ENCODE measurements at places on chromosomes 5 and 9. TPM values are rescaled to one million over a fixed set of nuclear protein-coding genes. Genes with fewer than 3 reads are reported as not detected.

The FOXD4L3 gene
- polyA plus RNA-seq = not detected

The ACSL6 gene
- polyA plus RNA-seq = 0.42 TPM

The ENHO gene
- 1.8 TPM for polyA plus RNA-seq

The RNF180 gene
- 5.6 TPM for polyA plus RNA-seq

The ASS1 gene
- 115 TPM for polyA plus RNA-seq

The PCDHGC4 gene
- 0.23 TPM for polyA plus RNA-seq

The PTPRD gene
- 7.3 TPM for polyA plus RNA-seq

The USP20 gene
- polyA plus RNA-seq = 38.7 TPM

The GRXCR2 gene
- not detected for polyA plus RNA-seq

The ZBED3 gene
- polyA plus RNA-seq = 4.8 TPM

The FBN2 gene
- 0.62 TPM for polyA plus RNA-seq

DNA sequence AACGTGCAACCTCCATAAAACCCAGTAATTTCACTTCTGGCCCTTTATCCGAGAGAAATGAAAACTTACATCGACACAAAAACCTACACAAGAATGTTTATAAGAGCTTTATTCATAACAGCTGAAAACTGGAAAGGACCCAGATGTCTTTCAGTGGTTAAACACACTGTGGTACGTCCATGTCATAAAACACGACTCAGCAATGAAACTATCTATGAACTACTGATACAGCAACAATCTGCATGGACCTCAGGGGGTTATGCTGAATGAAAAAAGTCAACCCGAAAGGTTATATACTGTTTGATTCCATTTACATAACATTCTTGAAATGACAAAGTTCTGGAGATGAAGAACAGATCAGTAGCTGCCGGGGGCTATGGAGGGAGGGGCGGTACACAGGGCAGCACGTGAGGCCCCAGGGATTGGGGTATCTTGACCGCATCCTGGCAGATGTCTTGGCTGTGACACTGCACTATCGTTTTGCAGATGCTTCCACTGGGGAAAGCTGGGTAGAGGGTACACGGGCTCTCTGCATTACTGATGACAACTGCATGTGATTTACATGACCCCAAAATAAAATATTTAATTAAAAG lies 4.1 kb downstream of the CCDC127 start:
- DNase-seq = no peak

DNA sequence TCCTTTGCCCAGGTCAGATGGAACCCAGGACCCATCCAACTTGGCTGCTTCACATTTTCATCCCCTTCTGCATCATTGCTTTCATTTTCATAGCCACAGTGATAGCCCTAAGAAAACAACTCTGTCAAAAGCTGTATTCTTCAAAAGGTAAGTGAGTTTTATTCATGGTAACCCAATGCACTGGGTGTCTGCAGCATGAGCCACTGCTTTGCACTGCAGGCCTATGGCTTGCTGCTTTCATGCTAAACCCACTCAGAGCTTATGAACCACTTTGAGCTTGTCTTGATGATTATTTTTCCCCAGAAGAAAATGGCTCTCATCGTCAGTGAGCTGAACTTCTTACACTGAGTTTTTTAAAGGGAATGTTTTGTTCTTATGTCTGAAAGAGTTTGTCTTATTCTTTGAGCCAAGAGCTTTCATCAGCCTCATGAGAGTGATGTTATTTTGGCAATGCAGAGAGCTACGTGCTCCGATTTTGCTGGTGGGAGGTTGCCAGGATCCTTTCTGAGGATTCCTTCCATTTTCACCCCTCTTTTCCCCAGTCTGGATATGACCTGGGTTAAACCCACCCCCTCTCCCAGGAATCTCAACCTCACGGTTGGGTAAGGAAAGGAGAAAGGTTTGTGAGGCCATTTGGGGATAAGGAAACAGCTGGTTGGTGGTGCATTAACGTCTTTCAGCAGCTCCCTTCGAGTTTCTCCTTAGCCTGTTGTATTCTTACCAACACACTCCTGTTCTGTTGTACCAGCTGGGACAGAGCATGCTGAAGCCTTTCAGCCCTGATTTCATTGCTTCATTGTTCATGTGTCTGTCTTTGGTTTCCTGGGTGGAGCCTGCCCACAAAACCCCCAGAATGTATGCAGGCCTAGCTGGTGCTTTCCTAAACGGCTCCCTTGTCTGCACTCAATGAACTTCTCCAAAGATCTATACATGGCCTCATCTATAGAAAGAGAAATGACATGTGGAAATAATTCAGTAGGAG lies 47.6 kb downstream of the PDCD1LG2 start:
- DNase-seq = peak; percentile 70

DNA sequence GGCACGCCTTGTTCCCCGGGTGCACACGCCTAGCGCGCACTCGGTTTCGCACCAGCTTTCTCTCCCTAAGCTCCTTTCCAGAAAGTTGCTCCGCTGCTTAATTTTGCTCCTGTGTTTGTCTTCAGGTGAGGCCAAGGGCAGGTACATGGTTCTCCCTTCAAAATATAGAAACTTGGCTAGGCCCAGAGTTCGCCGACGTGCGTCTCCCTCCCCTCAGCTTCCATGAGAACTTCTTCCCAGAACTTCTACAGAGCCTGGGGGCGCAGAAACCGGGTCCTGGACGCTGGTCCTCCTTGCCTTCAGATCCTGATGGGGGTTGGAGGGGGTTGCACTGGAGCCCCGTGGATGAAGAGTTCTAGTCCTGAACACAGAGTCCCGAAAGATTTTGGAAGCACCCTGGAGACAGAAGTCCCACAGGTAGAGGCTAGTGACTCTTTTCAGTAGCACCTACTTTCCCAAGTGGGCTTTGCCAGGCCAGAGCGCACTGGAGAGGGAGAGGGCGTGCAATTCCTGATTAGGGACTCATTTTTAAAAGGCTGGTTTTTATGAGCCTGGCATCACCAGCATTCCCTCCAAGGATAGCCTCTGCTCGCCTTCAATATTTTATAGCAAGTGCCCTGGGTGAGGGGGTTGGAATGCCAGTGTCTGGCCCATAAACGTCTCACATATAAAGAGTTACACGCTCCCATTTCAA lies 128.4 kb downstream of the TMEM174 start:
- DNase-seq = no peak

DNA sequence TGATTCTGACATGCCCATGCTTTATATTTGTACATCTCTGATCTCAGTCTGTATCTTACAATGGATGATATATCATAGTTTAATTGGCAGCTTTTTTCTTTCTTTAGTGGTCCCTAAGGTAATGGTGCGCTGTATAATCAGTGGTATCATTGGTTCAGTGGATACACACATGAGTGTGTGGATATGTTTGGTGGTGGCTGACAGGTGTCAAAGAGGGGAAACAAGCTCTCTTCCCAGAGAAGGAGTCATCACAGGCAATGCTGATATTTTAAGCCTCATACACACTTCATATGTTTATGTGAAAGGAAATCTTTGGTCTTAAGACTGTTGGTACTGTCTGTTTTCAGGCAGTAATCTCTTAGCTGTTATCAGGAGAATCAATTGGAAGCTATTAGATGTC lies 52.1 kb upstream of the KIAA1958 start:
- DNase-seq = no peak

DNA sequence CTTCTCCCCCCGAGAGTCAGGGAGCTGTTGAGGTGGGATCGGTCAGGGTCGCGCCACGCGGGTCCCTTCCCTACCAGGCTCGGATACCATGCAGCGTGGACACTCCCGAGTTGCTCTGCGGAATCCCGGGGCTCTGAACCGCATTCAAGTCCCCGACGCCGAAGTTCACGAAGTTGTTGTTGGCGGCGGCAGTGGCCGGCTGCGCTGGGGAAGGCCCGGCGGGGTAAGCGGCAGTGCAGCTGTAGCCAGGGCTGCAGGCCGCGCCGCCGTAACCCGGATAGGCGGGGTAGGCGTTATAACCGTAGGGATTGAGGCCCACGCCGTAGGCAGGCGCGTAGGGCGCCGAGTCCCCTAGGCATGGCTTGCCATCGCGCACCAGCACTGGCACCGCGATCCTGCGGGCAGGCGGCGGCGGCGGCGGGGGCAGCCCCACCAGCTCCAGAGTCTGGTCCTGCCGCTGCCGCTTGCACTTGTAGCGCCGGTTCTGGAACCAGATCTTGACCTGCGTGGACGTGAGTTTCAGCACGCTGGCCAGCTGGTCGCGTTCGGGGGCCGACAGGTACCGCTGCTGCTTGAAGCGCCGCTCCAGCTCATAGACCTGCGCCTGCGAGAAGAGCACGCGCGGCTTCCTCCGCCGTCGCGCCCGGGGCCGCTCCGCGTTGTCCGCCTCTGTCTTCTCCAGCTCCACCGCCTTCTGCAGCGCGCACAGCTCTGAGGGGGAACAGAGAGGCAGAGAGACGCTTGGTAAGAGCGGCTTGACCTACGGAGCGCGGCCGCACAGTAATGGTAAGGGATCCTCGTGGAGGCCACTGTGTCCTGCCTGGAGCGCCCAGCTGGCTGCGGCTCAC lies 2.3 kb downstream of the NKX2-5 start:
- DNase-seq = no peak

DNA sequence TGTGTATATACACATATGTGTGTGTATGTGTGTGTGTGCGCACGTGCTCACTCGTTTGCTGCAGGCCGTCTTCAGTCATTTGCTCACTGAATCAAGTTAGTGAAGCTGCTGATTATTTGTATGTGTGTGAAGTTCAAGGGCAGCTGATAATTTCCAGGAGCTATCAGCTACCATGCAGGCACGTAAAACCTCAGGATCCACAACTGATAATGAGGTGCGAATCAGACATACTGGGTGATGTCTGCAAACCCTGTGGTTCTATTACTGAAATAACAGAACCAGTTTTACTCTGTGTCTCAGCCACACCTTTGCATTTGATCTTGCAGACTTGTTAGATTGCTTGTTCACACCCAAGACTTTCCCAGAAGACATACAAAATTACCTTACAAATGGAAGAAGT lies 257.6 kb downstream of the TAF11L14 start:
- DNase-seq = no peak

DNA sequence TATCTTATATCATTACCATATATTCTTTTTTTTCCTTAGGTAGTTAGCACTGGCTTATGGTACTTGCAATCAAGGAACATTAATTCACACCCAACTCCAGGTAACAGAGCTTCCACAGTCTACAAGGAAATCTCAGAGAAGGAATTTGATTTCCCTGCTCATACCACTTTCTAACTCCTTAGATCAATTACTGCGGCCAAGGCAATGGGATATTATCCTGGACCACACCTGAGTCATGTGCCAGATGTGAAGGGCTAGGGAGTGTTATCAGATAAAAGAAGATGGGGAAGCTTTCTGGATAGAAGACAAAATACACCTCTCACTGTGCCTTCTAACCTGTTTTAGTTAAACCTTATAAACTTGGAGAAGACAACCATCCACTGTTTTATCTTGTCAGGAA lies 181.2 kb downstream of the CCDC192 start:
- DNase-seq = no peak

GRCh38 chr9:136308702-136309053 lies 4.8 kb upstream of the CCDC187 start:
- DNase-seq = no peak

- no peak for DNase-seq
Measured at GRCh38 chr9:136824496-136825225, 16.9 kb downstream of the RABL6 start.

- DNase-seq = no peak
Measured at GRCh38 chr5:10289991-10290390, 17.7 kb downstream of the CMBL start.

GRCh38 chr9:34372467-34373011 lies 4.2 kb downstream of the MYORG start:
- no peak for DNase-seq

All from urinary bladder (tissue), 4 donors.